ENCODE measurements at places on chromosomes 12 and 14.

GRCh38 chr14:86902176-86902950 is 1090.6 kb downstream of the GALC start:
- DNase-seq, result no peak

GRCh38 chr14:64092338-64092737 is 201.8 kb downstream of the ESR2 start:
- no peak for DNase-seq

- no peak for DNase-seq
Measured at GRCh38 chr12:128387811-128388422, 120.9 kb downstream of the TMEM132C start.

GRCh38 chr14:51774209-51774608 is 86.2 kb upstream of the GNG2 start:
- no peak for DNase-seq

DNA sequence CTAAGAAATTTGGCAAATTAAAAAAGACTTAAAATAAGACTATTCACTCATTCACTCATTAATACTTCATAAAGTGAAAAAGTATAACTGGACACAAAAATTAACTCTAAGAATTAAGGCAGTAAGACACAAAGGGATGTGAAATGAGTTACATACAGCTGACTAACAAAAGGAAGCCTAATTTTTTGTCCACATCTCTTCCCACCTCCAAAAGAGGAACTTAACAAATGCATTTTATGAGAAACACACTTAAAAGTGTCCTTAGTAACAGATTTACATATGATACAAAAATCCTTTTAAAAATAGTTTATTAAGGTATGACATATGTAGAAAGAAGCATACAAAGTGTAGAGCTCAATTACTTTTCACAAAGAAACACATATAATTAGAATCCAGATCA is 88.9 kb downstream of the NUMB start:
- no peak for DNase-seq

DNA sequence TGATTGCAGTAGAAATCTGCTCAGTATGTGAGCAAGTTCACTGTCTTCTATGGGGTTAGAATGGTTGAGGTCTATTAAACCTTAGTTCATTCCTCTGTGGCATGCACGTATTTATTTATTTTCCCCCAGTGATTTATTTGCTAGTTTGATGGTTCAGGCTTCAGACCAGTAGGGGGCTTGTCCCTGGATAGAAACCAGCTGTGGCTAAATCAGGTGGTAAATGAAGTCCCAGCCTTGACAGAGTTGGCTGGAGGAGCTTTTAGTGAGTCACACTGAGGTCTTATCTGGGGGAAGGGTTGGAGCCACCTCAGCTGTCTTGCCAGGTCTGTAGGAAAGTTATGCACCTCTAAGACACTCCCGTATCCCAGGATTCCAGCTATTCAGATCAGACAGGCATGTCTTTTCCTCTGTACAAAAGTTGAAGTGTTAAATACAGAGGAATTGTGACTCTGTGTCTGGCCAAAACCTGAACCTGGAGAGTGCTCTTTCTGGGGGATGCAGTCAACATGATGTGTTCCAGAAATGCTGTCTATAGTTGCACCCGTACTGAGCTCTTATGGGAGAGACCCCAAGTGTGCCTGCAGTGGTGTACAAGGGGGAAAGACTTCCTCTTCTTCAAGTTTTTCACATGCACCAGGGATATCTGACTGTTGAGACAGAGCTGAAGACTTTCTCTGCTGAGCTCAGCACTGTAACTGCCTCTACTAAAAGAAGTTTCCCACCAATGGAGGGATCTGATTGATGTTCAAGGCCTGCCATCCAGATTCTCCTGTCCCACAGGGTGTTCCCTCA is 1322.1 kb downstream of the TMEM121 start:
- no peak for DNase-seq

GRCh38 chr12:113465808-113466453 is 5.7 kb downstream of the LHX5 start:
- no peak for DNase-seq
